ENCODE measurements at places on chromosomes 1 and 21.

GRCh38 chr21:36005879-36006400, 54.4 kb downstream of the SETD4 start:
- DNase-seq = no peak

GRCh38 chr1:13607002-13607401, 23.4 kb downstream of the PDPN start:
- no peak for DNase-seq

DNA sequence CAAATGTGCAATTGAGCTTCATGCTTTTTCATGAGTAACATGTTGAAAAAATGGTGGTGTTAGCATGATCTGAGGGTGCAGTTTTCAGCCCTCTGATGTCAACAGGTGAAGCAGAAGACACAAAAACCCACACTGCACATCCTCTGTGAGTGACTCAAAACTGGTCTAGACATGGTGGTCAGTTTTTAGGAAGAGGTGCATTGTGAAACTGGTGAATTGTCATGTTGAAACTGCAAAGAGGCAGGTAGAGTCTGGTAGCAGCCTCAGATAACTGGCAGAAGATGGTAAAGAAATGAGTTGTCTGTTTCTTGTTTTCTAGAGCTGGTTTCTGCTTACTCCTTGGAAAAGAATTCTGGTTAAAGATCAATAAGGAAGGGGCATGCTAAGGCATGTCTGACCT, 97.3 kb upstream of the HMCN1 start:
- DNase-seq = no peak

DNA sequence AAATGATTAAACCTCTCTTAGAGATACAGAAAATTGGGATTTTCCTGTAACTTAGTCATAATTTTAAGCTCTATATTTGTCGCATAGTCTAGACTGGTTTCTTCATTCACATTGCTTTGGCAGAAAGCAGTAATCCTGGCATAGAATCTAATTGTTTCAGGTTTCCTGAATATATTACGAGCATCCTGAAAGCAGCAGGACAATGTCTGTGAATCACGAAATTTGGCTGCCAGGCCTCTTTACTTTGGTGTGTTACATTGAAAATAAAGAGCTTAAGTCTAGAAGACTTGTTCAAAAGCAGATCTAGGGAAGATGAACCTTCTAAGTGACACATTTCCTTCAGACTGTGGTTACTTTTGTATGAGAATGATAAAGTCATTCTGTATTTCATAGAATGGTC, 72.2 kb downstream of the TDRD5 start:
- DNase-seq = no peak

GRCh38 chr1:199508653-199509052, 518.9 kb upstream of the NR5A2 start:
- no peak for DNase-seq

DNA sequence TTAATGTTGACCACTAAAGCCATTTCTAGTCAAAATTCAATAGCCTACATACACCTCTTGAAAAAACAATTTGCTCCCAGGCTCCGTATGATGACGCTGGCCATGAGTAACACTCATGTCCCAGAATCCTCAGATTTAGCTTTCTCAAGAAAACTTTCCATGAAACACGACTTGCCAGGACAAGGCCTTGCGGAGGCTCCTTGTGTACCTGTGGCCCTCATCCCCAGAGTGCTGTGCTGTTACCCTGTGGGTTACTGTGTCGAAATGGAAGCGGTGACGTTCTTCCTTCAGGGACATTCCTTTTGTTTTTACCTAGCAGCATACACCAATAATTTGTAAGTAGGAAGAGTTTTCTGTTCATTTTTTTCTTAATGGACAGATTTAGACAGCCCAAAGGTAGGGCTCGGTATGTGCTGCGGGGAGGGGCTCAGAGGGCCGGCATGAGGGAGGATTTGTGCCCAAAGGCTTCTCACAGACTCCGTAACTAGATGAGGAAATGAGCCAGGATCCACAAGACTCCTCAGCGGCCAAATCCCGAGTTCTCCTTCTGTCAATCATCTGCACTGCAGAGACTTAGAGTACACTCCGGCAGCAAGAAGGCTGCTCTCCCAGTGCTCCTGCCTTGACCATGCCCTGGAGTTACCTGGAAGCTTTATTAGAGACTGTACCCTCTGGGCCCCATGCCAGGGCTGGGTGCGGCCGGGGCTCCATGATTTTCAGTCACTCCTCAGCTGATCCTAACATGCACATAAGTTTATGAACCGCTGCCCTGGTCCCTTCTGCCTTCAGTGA, 17.8 kb downstream of the GNG12 start:
- DNase-seq = no peak

DNA sequence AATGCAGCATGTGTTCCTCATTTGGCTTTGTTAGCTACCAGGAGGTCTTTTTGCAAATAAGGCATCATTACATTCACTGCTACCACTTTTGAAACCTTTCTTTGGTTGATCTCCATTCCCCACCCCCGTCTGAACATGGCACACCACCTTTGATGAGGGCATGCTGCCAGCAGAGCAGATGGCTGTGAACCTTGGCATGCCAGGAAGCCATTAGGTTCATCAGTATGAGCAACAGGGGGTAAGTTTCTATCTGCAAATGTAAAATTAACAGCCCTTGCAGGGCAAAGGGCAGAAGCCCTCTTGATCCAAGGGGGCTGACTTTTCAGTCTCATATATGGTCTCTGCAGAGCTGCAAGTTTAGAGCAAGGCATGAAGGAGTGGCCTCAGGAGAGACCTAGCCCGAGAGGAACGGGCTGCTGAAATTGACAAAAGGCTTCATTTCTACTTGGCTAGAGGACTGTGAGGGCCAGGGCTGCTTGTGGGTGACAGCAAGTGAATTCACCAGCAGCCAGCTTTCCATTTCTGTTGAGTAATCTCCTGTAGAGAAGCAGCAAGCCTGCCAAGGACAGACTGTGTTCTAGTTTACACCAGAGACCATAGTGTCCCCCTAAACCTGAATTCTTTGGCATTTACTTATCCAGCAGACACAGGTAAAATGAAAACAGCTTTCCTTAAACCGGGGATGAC, 127.9 kb downstream of the ZNF326 start:
- no peak for DNase-seq

All from memory B cell (primary cell).